ENCODE measurements at places on chromosomes 4 and X.

DNA sequence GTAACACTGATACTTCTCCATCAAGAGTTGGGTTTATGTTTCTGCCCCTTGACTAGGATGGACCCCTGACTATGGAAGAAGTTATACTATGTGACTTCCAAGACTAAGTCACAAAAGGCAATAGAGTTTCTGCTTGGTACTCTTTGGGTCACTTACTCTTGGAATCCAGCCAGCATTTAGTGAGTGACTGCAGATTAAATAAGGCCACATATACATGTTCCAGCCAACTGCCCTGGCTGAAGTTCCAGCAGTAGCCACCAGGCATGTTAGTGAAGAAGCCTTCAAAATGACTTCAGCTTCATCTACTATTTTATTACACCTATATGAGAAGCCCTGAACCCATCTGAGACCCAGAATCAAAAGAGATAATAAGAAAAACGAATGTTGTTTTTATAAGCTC lies 524.0 kb downstream of the DMD start:
- no peak for DNase-seq

DNA sequence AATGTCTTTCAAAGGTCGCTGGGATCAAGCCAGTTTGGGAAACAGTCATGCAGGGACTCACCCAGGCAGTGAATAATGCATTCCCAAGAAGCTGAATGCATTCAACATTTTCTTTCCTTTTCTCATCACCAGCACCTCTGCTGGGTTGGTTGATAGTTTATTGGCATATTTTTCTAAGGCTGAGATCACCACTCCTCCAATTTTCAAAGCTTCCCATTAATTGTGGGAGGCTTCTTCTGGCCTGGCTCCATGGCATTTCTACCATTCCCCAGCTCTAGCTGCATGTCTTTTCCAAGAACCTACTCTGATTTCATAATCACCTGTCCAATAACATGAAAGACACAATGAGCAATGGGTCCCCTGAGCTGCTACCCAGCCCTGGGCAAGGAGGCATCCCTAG lies 35.8 kb downstream of the CHRDL1 start:
- no peak for DNase-seq

GRCh38 chr4:32684160-32684559 lies 1964.0 kb downstream of the PCDH7 start:
- DNase-seq = no peak

DNA sequence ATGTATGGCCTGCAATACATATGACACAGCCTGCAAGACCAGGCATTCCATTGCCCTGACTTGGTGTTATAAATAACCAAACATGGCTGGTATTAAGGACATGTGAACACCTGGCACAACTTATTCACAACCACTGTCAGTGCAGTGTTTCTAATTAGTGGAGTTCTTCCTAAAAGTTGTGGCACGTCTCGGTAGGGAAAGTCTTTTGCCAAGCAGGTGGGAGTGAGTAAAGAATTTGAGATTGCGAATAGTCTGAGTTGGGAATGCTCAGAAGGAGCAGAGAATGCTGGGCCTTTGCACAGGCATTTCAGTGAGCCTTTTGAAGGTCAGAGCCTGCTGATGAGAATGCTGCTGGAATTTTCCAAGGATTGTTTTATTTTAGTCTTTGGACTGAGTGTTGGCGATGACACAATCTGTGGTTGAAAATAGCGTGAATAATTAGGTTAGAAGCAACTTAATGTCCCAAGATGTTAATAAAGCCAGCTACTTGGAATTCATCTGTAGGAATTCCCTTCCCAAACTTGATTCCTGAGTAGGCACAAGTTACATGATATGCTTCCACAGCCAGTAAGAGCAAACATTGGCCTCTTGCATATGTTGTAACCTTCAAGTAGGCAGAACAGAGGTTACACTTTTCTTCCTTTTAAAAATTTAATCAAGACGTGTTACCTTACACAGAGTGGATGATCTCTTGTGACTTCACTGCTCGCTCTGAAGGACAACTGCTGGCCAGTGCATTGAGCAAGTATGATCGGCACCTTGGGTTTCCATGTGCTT lies 83.6 kb upstream of the PGRMC2 start:
- DNase-seq = no peak

DNA sequence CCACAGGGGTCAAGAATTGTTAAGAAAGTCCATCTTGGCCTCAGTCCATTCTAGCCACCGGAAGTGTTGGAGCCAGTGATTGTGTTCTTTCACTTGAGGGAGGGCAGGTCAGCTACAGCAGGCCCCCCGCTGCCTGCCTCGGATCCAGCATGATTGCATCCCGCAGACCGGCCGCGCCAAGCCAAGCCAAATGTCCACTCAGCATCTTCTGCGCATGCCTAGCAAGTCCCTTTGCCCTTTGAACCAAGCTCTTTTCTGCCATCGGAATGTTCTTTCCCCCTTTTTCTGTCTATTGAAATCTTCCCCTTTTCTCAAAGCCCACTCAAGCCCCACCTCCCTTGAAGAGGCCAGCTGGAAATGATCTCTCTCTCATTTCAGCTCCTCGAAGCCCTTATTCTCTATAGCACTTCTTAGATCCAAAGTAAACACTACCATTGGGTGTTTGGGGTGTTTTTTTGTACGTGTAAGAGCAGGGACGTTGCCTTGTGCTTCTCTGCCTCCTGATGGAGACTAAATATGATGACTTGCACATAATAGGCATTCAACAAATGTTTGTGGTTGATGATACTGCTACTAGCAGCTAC lies 147.8 kb upstream of the BCOR start:
- no peak for DNase-seq

- peak; percentile 48 for DNase-seq
Observed at GRCh38 chr4:184163813-184164212, 53.9 kb downstream of the ENPP6 start.

Data from right renal pelvis (tissue), 4 donors.